ENCODE measurements at places on chromosomes 2 and 18.

- no peak for DNase-seq
These were observed 38.7 kb downstream of the PSD4 start for GRCh38 chr2:113212245-113213060.

- DNase-seq: no peak
These were observed 23.6 kb downstream of the DTNB start for GRCh38 chr2:25649786-25650185.

- DNase-seq: no peak
These were observed 209.3 kb upstream of the SOX11 start for GRCh38 chr2:5482929-5483331.

GRCh38 chr2:9675415-9676351, 44.9 kb upstream of the YWHAQ start:
- DNase-seq: no peak

GRCh38 chr2:101120124-101120996, 30.8 kb downstream of the TBC1D8 start:
- DNase-seq: no peak

DNA sequence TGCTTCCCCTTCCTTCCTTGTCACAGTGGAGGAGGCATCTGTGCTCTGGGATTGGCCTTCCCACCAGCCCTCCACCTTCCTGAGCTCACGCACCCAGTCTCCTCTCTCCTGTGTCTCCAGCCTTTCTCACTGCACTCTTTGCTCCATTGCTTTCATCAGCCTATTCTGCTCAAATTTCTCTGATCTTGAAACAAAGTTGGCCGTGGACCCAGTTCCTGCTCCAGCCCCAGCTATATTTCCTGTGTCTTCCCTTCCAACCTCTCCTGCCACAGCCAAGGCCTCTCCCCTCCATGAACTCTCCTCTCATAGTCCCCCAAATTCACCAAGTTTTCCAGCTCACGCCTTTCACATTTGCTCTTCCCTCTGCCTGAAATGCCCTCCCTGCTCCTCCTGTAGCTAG, 226.6 kb upstream of the AGAP1 start:
- no peak for DNase-seq

GRCh38 chr18:518081-518480, 17.6 kb upstream of the COLEC12 start:
- no peak for DNase-seq

GRCh38 chr18:23689031-23689615, at the start of gene LAMA3:
Gene LAMA3 (plus strand): TSS chr18:23689453. CDS start chr18:23689684, 231 bp downstream.
- DNase-seq: no peak

GRCh38 chr2:101063352-101064124, 61.4 kb downstream of the RPL31 start:
- no peak for DNase-seq

DNA sequence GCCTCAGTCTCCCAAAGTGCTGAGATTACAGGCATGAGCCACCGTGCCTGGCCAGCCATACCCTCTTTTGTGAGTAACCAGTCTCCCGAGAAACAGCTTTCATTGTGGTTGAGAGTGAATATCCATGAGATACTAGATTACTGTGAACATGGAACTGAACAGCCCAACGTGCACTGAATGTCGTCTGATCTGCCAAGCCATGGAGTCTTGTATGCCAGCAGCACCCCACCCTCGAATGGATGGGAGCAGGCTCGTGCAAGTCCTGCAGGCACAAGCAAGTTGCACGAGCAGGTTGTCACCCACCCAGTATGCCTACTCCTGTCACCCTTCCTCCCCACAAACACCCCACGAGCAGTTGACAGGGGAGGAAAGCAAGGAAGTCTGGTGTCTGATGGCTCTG, 36.5 kb upstream of the TFCP2L1 start:
- no peak for DNase-seq

GRCh38 chr2:188973641-188974040, 532 bp upstream of the COL3A1 start:
- DNase-seq: no peak

GRCh38 chr18:23356915-23357601, 96.0 kb upstream of the RIOK3 start:
- DNase-seq: no peak

GRCh38 chr2:172081221-172082022, 3.9 kb upstream of the DLX1 start:
- DNase-seq: no peak

- DNase-seq: no peak
These were observed 26.9 kb downstream of the GPR55 start for GRCh38 chr2:230898016-230898712.

DNA sequence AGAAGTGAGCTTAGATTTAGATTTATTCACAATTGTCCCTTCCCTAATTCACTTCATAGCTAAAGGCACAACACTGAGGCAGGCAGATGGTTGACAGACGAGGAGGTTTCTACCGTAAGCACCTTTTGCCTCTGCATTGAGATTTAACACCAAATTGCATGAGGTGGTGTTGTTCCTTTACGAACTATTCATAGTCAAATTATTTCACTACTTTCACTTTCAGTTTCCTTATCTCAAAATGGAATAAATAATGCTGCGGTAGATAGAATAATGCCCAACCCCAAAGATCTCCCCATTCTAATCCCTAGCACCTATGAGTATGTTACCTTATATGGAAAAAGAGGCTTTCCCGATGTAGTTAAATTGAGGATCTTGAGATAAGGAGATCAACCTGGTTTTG, 58.9 kb upstream of the LINC00305 start:
- DNase-seq: no peak

DNA sequence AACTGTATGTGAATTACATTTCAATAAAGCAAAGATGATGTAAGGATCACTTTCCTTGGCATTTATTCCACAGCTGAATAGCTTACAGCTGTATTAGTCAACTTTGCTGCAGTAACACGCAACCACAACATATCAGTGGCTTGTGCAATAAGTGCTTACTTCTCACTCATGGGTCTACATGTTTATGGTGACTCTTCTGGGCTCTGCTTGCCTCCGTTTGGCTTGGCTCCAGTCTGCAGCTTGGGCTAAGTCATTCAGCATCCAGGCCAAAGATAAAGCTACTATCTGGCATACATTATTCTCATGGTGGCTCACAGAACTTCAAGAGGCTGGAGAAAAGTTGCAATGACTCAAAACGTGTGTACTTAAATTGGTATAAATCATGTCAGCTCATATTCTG, 355.0 kb downstream of the RNF144A start:
- DNase-seq: no peak

GRCh38 chr2:112472547-112473263, 9.3 kb upstream of the TTL start:
- DNase-seq: no peak

DNA sequence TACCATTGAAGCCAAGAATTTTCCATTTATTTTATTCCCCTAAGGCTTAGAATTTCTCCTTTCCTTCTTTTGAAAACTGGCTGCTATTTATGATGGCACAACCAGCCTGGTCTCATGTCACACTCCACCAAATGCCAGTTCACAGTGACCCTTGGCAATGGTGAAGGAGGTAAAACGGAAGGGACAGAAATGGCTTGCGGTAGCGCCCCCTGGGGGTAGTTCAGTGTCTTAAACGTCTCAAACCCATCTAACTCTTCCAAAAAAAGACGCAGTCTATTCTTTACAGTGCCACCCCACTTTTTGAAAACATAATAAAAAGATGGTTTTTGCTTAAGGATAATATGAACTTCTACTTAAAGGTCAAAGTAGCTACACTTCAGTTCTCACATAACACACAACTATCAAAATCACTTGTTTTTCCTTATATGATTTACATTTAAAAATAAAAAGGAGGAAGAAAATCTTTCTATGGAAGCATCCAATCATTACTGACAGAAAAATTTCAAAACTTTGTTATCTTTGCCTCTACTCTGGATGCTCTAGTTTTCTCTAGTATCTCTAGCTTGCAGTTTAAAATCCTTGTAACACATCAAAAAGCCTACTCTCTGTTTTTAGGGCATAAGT, 28.0 kb downstream of the PNO1 start:
- peak; percentile 30 for DNase-seq

GRCh38 chr2:148730085-148730484, 85.5 kb downstream of the EPC2 start:
- no peak for DNase-seq

GRCh38 chr18:72391427-72391826, 152.7 kb downstream of the CBLN2 start:
- no peak for DNase-seq

All from T follicular helper cell (primary cell).